ENCODE measurements at places on chromosomes 2 and 18.

- DNase-seq, result no peak
Measured at GRCh38 chr18:63223837-63224236, 95.7 kb downstream of the BCL2 start.

DNA sequence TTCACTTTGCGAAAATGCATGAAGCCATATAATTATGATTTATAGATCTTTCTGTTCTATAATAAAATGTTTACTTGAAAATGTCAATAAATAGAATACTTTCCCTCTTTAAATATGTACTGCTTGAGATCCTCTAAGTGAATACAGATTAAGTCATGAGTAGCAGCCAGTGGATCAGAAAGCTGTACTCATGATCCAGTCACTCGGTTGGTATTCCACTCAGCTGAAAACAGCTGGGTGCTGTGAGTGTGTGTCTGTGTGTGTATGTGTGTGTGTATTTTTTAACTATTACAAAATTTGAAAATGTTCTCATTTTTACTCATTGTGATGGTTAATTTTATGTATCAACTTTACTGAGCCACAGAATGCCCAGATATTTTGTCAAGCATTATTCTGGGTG is 141.6 kb upstream of the CYP26B1 start:
- no peak for DNase-seq

DNA sequence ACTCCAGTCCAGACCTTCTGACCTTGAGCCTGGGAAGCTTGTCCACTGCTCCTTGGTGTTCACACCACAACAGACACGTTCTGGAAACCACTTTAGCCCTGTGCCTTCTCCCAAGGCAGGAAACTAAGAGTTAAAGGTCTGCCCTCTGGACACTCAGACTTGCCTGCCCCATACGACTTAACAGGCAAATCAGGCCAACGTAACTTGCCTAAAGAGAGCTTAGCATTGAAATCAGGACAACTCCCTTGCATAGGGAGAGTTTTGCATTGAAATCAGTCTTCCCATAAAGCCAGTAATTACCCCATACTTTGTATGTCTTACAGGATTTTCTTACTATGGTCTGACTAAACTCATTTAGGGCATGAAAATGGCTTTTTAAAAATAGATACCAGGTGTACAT is 18.5 kb downstream of the NFE2L2 start:
- DNase-seq, result no peak

DNA sequence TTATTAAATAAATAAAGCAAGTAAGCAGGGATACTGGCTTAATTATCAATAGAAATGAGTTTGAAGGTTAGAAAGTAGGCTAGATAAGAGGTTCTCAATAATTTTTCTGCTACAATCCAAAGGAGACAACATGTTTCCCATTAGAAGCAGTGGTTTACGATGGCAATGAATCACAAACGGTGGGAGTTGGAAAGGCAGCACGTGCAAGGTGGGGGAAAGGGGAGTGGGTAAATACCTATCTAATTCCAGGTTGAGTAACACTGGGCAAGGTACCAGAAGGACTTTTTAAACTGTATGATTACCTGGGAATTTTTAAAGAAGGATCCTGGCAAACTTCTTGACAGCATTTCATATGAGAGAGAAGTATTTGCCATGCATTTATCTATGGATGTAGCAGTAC is 289.9 kb downstream of the NBAS start:
- no peak for DNase-seq

DNA sequence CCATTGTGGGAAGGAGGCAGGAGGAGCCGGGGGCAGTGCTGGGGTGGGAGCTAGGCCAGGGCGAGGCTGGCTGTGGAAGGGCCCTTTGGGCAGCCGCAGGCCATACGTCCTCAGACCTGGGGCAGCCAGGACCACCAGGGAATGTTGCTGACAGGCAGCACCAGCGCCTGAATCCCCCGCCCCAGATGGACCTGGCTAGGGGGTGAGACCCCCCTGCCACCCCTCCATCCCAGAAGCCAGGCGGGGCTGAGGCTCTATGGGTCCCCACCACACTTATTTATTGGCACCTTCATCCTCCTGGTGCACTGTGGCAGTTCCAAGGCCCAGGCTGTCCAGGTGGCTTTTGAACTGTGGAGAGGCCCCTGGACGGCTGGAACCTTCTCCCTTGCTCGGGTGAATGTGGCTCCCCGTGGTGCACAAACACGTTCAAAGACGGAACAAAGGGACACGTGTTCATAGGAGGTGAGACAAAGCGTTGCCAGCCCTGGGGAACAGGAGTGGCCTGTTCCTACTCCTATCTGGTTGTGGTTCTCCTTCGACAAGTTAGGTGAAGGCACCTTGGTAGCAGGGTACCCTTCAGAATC is 35.1 kb downstream of the RAMP1 start:
- DNase-seq, result no peak

GRCh38 chr2:220789961-220790360 is 782.1 kb downstream of the EPHA4 start:
- DNase-seq, result peak; percentile 16

DNA sequence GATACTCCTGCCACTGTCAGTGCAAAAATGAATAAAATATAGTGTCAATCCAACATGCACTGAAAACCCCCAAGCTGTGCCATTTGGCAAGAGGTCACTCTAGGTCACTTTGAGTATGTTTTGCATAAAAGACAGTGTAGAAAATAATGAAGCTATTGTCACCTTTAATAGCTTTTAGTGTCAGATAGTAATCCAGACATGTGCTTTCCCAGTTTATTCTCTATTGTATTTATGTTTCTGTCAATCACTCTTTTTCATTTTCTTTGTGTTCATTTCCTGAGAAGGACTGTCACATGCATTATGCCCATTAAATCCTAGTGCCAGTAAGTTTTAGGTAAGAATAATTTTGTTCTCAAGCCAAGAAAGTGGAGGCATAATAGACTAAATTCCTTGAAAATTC is 1073.9 kb upstream of the CDH2 start:
- no peak for DNase-seq

- DNase-seq, result no peak
Measured at GRCh38 chr2:79876430-79876829, 363.6 kb downstream of the CTNNA2 start.

DNA sequence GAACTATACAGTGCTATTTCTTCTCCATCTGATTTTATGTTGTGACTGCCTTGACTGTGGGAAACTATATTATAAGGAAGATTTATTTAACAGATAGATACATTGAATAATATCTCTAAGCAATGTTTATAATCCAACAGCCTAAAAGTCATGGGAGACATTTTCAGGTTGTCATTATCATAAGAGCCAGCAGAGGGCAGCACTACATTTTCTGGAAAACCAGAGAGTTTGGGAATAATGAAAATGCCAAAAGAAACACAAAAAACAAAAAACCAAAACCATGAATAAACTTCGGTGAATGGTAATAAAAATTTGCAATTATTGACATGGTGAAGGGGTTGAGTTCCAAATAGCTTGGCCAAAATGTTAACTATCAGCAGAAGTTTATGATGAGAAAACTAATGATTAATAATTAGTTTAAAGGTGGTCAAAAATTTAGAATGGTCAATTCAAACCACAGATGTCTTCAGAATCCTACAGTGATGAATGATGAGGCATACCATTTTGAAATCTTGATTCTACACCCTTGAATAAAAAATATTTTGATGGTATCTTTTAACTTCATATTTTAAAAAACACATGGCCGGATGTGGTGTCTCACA is 4.7 kb downstream of the EEF1B2 start:
- peak; percentile 7 for DNase-seq

DNA sequence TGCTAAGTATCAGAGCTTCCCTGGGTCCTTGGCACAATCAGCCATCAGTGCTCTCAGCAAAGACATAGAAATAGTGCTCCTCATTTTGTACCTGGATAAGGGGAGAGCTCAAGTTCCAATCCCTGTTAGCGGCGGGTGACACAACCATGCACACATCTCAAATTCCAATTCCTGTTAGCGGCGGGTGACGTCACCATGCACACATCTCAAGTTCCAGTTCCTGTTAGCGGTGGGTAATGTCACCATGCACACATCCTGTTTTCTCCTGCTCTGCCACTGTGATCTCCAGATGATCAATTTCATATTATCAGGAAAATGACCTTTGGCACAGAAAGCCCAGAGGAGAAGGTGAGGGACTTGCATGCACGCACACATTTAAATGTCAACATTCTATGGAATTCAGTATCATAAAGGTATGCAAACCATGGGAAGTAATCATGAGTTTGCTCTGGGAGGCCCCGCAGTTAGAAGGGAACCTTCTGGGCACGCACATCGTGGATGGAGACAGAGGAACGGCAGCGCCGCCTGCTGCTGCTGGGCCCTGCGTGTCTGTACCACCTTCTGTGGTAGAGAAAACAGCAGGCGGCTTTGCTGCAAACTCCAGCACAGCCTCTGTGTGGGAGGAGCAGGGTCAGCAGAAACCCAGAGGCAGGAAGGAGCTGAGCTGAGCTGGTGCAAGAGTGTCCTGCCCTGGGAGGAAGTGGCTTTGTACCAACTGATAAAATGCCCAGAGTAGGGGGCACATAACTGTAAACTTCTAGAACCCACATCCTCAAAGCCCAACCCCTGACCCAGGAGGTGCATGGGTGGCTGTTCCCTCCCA is 77.8 kb downstream of the MBP start:
- peak; percentile 54 for DNase-seq

DNA sequence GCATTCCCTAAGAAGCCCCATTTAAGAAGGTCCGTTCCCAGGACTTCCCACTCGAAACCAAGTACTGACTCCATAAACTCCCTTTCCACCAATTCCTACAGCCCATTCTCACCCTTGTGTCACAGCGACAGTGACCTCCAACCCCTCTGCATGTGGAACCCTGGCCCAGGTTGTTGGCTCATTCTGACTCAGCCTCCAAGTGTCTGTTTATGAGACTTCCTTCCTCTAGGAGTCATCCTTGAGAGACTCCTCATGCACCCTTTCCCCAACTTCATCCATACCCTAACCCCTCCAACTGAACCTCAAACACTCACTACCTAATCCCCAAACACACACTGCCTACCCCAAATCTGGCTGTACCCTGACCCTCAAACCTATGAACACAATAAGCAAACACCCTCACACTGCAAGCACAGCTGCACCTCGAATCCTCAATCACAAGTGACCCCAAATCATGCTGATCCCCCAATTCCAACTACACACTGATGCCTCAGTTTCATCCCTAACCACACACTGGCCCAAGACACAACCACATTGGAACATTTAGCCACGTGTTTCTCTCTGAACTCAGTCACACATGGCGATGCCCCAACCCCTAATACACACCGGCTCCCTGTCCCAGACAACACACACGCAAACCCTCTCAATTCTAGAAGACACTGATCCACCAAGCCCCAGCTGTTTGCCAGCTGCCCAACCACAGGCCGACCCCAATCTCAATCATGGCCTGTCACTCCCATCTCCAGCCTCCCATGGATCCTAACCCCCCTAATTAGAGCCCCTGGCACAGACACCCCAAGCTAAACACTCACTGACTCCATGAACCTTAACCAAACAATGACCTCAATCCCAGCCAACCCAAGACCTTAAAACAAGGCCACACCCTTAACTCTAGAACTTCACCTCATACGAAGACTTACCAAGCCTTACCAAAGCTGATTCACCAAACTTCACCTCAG is 219.6 kb downstream of the CYP26B1 start:
- no peak for DNase-seq

DNA sequence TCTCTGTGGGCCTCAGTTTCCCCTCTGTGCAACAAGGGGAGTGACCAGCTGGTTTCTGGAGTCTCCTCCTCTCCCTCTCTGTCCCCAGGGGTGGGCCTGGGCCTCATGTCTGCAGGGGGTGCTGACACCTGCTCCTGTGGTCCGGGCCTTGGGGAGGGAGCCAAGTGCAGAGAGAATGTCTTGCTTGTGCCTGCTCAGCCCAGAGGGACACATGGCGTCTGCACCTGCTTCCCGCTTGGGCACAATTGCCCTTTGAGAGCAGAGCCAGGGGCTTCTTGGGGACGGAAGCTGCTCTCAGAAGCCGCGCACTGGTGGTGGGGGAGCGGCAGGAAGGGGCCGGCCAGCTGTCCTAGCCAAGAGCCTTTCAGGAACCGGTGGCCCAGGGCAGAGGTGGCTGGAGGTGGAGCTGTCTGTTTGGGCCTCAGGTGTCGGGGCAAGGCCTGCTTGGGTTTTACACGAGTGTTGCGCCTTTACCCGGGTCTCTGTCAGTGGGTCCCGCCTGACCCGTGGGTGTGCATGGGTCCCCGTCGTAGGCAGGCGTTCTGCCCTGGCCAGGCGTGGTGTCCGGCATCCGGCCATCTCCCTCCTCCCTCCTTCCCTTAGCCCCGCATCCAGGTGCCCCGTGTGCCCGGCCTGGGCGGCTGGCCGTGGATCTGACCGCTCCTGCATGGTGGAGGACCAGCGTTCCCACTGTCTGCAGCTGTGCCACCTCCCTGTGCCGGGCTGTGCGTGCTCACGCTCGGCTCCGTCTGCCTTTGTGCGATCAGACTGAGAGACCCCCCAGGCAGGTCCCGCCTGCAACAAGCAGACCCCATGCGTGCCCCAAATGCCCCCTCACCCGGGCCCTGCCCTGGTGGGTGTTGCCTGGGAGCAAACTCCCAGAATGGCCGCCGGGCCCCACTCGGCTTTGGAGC is 4.0 kb downstream of the NEU4 start:
- no peak for DNase-seq

DNA sequence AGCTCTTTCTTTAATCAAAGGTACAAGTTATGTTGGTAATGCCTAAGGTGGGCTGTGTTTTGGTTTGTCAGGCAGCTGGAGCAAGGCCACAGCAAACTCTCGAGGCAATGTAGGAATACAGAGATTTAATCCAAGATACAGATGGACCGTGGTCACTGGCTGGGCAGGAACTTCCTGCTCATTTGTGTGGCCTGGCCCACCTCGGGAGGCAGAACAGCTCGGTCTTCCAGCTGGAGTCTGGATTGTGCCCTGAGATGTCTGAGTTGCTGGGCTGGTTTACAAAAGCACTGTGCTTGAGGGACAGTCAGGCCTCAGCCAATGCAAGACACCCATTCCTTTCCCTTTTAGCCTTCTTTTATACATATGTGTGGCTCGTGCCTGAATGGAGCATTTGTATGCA is 506.1 kb upstream of the SALL3 start:
- no peak for DNase-seq

- DNase-seq, result no peak
Measured at GRCh38 chr2:196108604-196109003, 40.0 kb upstream of the DNAH7 start.

DNA sequence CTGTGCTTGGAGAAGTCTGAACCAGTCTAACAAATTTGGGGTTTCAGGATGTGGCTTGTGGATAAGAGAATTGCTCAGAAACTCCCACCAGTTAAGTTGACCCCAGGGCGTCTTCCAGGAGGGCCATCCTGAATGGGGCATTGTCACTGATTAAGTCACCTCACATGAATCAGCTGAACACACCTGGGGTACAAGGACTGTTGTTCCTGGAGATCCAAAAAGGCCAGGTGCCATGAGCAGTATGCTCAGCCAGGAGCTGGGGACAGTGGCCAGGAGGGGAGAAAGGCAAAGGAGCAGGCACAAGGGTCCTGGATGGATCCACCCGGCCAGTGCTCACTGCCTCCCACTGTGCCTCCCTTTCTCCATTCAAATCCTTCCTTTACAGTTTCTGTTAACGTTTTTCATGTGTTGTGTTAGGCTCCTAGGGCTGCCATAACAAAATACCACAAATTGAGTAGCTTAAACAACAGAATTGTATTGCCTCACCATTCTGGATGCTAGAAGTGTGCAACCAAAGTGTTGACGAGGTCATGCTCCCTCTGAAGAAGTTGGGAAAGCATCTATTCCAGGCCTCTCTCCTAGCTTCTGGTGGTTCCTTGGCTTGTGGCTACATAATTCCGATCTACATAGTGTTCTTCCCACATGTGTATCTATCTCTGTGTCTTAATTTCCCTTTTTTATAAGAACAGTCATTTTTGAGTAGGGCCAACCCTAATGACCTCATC is 33.4 kb downstream of the TRABD2A start:
- no peak for DNase-seq

GRCh38 chr2:11753452-11753885 is 7.0 kb downstream of the LPIN1 start:
- no peak for DNase-seq

Measured in AG09319 (cell line).